ENCODE measurements at places on chromosomes 12 and 14. TPM values are rescaled to one million over a fixed set of nuclear protein-coding genes. Genes with fewer than 3 reads are reported as not detected.

The LMO3 gene
- total RNA-seq = 0.38 TPM

DNA sequence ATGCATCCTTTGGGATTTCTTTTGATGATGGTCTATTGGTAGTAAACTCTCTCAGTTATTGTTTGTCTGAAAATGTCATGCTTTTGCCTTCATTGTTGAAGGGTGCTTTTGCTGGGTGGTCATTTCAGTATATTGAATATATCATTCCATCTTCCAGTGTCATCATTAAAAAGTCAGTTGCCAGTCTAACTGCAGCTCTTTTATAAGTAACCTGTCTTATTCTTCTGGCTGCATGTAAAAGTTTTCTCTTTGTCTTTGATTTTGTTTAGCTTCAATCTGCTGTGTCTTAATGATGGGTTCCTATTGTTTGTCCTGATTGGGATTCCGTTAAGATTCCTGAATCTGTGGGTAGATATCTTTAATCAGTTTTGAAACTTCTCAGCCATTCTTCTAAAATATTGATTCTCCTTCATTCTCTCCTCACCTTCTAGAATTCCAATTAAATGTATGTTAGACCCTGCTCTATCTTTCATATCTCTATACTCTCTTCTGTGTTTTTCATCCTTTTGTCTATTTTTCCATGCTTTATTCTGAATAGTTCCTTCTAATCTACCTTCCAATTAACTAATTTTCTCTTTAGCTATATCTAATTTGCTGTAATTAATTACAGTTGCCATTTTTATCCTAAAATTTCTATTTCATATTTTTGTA is 6.4 kb downstream of the OAS1 start:
- no peak for DNase-seq

DNA sequence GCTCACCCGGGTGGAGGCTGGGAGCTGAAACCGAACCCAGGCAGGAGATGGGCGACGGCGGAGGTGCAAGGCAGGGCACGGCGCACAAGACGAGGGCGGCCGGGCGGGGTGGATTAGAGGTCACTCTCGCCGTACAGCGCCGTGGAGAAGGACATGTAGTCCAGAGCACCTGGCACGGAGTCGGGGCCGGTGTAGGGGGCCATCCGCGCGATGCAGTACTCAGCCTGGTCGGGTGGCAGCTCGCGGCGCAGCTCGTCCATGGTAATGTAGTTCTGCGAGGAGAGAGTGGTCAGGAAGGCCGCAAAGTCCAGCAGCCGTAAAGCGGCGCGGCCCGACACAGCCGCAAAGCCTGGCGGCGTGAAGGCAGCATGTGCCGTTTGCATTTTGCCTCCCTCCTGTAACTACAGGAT is 81.9 kb upstream of the ZFP36L1 start:
- DNase-seq = no peak

GRCh38 chr12:19689801-19690472 is 250.6 kb downstream of the AEBP2 start:
- no peak for DNase-seq

GRCh38 chr12:132582582-132583410 is 27.6 kb downstream of the LRCOL1 start:
- DNase-seq = no peak
